ENCODE measurements at places on chromosomes 4 and X. TPM values are rescaled to one million over a fixed set of nuclear protein-coding genes. Genes with fewer than 3 reads are reported as not detected.
A peak's percentile ranks its signal among the peaks of the same experiment; 100 is the strongest.

GRCh38 chrX:120000490-120001246 lies 57.1 kb upstream of the NKAP start:
- DNase-seq, result no peak

GRCh38 chr4:88457307-88458103 lies 586 bp downstream of the HERC5 start:
- peak; percentile 72 for DNase-seq

DNA sequence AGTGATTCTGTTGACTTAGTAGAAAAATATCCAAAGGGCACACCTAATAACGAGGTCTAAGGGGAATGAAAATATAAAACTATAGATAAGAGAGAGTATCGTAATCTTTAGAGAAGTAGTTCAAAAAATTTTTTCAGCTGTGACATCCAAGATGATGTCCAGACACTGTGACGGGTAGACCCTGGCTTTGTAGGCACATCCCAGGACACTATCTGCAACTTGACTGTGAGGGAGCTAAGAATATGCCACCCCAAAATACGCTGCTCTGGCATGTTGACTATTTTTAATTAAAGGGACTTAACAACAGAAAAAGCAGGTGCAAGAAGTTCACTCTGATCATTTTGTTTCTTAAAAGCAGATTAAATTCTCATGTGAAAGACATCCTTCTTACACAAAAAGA lies 89.5 kb downstream of the CLCN4 start:
- DNase-seq, result no peak

- DNase-seq, result no peak
Measured at GRCh38 chrX:132648895-132649294, 160.1 kb upstream of the MBNL3 start.

Gene NWD2
- total RNA-seq, result not detected

- no peak for DNase-seq
Measured at GRCh38 chr4:144687466-144687865, 41.5 kb downstream of the HHIP start.

Gene RNF175
- 0.20 TPM for total RNA-seq

DNA sequence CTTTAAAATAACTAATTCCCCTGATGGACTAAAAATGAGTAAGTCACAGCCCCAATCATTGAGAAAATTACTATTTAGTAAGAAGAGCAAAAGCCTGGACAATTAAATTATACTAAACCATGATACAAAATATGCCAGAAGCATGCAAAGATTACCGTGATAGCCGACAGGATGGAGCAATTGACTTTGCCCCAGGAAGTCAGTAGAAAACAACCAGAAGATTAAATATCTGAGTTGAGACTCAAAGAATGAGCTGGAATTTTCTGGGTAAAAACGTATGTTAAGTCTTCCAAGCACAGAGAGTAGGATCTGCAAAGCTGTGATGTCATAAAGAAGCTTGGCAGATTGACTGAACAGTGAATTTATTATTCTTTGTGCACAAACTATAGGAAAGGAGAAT lies 816.1 kb upstream of the TENM3 start:
- no peak for DNase-seq

- no peak for DNase-seq
Measured at GRCh38 chr4:136036744-136037143, 1495.5 kb downstream of the PCDH18 start.

DNA sequence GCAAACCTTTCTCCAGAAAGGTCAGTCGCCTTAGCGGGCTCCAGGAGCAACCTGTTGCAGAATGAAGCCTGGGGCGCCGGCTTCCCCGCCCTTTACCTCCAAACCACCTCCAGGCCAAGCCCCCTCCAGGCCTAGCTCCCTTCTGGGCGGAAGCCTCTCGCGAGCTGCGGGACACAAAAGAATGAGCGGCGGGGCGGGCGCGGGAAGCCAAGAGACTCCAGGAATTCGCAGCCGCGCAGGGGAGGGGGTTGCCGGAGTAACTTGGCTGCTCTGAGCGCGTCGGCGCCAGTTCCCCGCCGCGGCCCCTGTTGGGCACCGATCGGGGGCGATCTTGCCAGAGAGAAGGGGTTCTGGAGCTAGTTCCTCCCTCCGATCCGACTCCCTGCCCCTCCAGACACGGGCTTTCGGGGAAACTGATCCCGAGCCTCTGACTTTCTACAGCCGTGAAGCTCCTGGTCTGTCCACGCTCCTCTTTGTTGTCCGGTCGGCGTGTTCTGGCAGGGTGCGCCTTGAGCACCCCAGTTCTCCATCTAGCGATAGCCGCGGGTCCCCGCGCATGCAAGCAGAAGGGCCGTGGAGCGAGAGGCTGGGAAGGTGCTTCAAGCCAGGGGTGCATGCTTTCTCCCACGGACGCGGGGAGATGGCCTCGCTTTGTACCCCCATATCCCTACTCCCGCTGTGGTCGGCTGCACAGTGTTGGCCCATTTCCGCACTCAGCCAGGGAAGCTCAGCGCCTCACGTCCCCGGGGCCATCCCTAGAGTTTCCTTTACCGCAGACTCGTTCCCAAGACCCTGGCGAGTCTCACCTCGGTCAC lies 1.2 kb downstream of the PROM1 start:
- peak; percentile 49 for DNase-seq

Gene SLC9A6
- 17.3 TPM for total RNA-seq

Gene MAGEH1
- 8.2 TPM for total RNA-seq

DNA sequence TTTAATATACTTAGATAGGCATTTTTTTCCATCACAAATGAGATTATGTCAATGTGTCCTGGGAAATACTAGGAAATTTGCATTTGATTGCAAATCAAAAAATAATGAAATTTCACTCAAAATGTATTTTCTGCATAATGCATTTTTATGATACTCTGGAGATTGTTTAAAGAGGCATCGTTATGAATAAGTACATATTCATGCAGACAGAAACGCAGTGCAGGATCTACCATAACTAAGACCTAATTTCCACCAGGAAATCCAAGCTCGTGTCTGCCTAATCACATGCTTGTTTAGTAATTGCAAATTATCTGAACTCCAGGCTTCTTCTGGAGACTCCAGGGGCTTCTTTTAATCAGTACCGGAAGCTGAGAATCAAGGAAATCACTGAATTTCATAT lies 163.5 kb upstream of the MXRA5 start:
- no peak for DNase-seq

Gene YY2
- 0.57 TPM for total RNA-seq

Gene MSANTD1
- total RNA-seq, result 0.45 TPM

- no peak for DNase-seq
Measured at GRCh38 chr4:130812117-130812765, 1716.3 kb downstream of the C4orf33 start.

DNA sequence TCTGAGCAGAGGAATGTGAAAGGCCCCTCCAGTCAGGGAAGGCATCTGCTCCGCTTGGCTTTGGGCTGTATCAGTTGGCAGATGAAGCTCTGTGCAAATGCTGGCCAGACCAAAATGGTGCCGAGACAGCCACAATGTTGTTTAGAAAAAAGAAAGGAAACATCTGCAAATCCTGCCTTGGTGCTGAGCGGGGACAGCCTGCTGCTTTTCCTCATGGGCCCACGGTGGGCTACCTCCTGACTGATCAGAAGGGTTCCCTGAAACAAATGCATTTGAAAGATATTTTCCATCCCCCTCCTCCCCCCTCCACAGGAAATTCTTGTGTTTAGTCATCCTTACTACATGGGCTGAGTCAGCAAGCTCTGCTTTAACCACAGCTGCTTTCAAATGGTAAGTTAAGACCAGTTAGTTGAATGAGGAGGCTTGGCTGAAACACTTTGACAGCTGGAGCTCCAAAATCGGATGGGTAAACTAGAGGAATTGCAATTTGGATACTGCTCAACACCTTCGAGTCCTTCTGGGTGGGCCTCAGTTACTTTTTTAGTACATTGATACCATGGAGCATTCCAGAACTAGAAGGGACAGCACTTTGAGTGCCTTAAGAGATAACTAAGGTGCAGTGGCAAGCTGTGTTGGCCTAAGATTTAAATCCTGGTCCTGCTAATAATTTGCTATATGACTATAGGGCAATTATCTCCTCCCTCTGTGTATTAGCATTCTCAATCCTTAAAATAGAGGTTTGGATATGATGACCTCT lies 36.0 kb downstream of the PLAC1 start:
- DNase-seq, result peak; percentile 23

GRCh38 chr4:184666670-184667069 lies 17.1 kb downstream of the PRIMPOL start:
- no peak for DNase-seq

DNA sequence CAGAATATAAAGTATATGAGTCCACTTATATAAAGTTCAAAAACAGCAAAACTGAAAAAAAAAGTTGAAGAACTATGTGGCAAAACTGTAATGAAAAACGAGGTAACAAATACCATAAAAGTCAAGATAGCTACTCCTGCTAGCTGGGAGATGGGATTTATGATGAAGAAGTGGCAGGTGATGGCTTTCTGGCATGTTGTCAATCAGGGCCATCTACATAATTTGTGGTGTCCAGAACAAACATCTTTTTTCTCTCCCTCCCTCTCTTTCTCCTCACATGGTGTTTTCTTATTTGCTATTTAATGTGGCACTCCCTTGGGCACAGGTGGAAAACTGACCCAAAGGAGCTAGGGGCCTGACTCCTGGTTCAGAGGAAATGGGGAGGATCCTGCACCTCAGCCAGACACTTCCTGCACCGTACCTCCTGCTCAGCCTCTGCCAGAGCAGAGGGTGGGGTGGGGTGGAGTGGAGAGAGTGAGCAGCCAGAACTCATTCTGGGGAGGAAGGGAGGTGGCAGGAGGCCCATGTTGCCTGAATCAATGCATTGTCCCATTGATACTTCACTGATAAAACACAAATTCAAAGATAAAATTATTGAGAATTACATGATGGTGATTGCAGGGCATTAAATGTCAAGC lies 5.3 kb upstream of the SAP30 start:
- no peak for DNase-seq

- DNase-seq, result no peak
Measured at GRCh38 chr4:130233377-130234047, 1137.6 kb downstream of the C4orf33 start.

Gene STAP1
- 0.22 TPM for total RNA-seq

Gene GAB3
- total RNA-seq, result 14.1 TPM

Gene BBS12
- 5.5 TPM for total RNA-seq

Gene TMEM156
- total RNA-seq, result not detected

Gene FGFBP2
- 0.79 TPM for total RNA-seq

GRCh38 chrX:1316527-1316926 lies 20.1 kb upstream of the IL3RA start:
- peak; percentile 75 for DNase-seq

DNA sequence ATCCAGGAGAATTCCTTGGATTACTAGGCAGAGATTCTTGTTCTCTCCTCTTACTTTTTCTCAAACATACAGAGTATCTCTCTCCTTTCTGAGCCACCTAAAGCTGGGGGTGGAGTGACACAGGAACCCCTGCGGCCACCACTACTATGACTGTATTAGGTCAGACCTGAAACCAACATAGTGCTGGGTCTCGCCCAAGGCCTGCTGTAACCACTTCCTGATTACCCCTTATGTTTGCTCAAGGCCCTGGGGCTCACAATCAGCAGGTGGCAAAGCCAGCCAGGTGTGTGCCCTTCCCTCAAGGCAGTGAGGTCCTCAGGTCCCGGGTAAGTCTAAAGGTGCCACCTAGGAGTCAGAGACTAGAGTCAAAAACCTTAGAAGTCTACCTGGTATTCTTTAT lies 166.4 kb downstream of the PARM1 start:
- DNase-seq, result no peak

- no peak for DNase-seq
Measured at GRCh38 chrX:134484039-134484438, 24.1 kb downstream of the HPRT1 start.

Gene RPS6KA6
- 0.37 TPM for total RNA-seq

DNA sequence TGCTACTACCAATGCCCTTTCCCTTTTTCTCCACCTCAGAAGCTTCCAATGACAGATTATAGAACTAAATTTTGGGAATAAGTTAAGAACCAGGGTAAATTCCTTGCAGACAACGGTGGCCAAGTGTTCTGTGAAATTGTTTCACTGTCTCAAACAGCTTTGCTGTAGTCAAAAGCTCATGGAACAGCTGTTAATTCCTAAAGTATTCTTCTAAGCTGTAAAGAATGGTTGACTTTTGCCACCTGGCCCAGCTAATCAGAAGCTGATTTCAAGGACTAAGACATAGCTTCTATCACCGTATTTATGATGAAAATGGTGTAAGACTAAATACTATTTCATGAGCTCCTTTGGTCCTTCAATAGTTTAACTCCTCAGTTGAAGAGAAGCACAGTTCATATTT lies 297.5 kb downstream of the IL1RAPL2 start:
- no peak for DNase-seq

DNA sequence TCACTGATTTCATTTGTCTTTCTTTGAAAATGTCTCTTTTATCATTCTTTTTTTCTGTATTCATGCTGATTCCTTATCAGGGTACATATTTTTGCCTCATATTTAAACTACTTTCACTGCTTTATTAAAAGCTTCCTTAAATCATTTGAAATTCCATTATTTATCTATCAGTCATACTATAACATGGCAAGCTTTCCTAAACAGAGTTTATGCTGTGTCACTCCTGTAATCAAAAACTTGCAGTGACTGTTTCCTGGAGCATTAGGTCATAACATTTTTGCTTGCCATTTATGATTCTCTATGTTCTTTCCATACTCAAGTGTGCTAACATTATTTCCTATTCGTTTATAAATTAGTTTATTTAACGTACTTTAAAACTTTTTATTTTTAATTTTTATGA lies 203.7 kb downstream of the BMPR1B start:
- DNase-seq, result no peak

Gene SRPK3
- 43.6 TPM for total RNA-seq

Gene SPIN2A
- 0.22 TPM for total RNA-seq

DNA sequence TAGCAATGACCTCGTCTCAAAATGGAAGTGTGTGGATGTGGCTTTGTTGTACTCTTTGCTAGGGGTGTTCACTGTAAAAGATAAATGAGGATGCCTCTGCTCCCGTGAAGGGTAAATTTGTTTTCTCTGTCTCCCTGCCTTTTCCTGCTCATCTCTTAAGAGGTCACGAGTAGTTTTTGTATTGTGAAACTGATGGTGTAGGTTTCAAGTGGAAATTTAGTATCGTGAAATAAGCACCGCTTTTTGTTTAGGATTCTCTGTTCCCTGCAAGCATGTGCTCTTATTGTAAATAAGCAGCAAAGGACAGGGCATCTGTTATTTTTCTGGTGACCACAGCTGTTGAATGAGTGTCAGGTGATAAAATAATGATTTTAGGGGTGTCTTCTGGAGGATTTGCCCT lies 104.6 kb downstream of the PHEX start:
- DNase-seq, result no peak

DNA sequence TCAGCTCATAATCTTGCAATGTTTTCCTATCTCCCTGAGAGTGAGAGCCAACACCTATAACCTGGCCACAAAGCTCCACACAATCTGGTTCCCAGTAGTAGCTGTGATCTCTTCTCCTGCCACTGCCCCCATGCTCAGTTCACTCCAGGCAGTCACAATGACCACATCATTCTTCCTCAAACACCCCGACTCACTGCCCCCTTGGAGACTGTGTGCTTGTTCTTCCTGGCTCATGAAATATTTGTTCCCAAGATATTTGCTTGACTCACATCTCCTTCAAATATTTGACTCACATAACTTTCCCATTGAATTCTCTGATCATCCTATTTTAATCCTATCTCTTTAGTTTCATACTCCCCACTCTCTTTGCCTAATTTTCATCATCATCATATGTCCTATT lies 173.7 kb downstream of the AREG start:
- DNase-seq, result no peak

Gene CXCL9
- 0.35 TPM for total RNA-seq

GRCh38 chr4:141771889-141772830 lies 135.8 kb downstream of the IL15 start:
- DNase-seq, result no peak

GRCh38 chrX:275967-276580 lies 5.1 kb upstream of the PLCXD1 start:
- peak; percentile 91 for DNase-seq
